ENCODE measurements at places on chromosomes 11 and 22.

DNA sequence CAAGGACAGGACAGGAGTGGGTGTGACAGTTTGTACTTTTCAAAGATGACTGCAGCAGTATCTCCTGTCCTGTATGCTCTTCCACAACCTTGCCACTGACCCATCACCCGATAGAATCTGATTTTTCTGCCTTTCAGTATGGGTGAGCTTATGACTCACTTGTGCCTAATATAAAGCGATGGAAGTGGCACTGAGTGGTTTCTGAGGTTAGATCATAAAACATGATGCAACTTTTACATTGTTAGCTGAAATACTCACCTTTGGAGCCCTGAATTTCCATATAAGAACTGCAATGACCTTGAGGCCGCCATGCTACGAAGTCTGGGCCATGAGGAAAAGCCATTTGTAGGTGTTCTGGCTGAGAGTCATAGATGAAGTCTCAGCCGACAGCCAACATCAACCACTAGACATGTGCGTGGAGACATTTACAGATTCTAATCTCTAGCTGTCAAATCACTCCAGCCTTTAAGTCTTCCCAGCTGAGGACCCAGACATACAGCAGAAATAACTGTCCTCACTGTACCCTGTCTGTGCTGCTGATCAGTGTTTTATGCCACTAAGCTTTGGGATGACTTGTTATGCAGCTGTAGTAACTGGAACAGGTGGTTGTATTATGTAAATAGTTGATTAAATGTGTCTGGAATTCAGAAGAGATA, 105.9 kb upstream of the ARHGAP20 start:
- DNase-seq: no peak

DNA sequence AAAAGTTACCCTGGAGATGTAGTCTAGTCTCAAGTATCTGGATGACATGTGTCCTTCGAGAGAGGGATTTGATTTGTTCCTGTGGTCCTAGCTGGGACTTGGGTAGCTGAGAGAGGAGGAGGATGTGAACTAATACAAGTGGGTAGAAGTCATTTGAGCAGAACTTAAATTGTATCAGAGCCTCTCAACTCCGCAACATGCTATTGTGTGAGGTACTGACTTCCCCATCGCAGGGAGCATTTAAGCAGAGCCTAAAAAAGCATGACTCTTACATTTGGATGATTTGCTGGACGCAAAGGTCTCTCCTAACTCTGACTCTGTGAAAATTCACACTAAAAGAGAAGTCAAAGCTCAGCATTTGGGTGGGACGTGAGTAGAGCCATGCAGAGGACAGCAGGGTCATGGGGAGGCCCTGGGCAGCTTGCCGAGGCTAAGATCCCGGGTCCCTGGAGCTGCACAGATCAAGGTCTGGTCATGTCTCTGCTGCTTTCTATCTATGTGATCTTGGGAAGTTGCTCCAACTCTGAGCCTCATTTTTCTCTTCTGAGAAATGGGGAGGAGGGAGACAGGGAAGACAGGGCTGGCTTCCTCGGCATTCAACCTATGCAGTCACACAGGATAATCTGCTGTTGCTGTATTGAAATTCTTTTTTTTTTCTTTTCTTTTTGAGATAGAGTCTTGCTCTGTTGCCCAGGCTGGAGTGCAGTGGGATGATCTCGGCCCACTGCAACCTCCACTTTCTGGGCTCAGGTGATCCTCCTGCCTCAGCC, 44.9 kb downstream of the CD82 start:
- DNase-seq: no peak

GRCh38 chr11:79242616-79243015, 198.2 kb downstream of the TENM4 start:
- no peak for DNase-seq

- no peak for DNase-seq
Observed at GRCh38 chr11:15875943-15876342, 480.4 kb downstream of the SOX6 start.

DNA sequence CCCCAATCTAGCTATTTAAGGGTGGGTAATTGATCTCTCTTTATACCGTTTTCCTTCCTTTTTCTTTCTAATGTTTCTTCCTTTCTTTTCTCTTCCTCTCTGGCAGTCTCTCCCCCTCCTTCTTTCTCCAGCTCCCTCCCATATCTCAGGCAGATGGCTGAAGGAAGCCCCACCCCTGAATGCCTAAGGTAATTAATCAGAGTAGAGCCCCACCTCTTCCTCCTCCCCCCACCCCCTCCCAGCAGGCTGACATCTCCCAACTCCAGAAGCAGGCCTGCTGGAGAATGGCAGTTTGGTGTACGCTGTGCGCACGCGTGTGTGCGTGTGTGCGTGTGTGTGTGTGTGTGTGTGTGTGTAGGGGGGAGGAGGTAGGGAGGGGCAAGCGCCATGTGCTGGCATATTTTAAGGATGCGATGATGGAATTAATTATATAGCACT, 122.6 kb downstream of the APOL5 start:
- DNase-seq: peak; percentile 95

GRCh38 chr11:95923439-95923727, 524 bp downstream of the MTMR2 start:
- no peak for DNase-seq

GRCh38 chr11:34565417-34566207, 52.0 kb upstream of the ELF5 start:
- no peak for DNase-seq

- no peak for DNase-seq
Observed at GRCh38 chr11:90908074-90908473, 685.2 kb upstream of the CHORDC1 start.

DNA sequence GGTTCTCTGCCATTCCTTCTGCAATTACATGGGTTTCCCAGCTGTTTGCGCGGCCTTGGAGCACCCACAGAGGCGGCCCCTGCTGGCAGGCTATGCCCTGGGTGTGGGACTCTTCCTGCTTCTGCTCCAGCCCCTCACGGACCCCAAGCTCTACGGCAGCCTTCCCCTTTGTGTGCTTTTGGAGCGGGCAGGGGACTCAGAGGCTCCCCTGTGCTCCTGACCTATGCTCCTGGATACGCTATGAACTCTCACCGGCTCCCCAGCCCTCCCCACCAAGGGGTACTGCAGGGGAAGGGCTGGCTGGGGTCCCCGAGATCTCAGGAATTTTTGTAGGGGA, 2.6 kb downstream of the RCE1 start:
- DNase-seq: no peak

DNA sequence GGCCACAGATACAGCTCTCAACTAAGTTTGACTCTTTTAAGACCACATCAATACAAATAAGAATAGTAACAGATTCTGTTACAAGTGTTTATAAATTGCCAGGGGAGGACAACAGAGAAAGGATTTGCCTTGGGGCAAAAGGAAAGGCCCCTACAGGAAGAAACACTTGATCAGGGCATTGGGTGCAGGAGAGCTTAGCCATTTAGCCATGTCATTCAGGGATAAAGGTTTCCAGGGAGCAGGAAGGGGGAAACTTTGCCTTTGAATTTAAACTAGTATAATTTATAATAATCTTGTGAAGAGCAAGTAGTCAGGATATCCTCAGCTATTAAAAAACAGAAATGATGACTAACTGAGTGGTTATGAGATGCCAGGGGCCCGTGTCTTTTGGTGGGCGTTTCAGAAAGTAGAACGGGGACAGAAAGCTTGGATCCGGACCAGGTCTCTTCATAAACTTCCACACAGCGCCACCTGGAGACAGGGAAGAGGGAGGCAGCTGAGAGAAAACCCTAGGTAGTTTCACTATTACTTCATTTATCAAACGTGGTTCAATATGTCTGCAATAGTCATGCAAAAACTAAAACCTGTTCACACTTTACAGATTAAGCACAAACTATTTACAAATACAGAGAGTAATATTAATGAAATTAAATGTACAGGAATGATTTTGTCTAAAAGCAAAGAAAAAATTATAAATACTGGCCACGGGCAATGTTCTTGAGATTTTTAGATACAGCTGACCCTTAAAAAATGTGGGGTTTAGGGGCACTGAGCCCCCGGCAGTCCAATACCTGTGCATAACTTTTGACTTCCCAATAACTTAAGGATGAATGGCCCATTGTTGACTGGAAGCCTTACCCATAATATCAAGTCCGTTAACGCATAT, 11.0 kb upstream of the SLC5A4 start:
- peak; percentile 78 for DNase-seq

DNA sequence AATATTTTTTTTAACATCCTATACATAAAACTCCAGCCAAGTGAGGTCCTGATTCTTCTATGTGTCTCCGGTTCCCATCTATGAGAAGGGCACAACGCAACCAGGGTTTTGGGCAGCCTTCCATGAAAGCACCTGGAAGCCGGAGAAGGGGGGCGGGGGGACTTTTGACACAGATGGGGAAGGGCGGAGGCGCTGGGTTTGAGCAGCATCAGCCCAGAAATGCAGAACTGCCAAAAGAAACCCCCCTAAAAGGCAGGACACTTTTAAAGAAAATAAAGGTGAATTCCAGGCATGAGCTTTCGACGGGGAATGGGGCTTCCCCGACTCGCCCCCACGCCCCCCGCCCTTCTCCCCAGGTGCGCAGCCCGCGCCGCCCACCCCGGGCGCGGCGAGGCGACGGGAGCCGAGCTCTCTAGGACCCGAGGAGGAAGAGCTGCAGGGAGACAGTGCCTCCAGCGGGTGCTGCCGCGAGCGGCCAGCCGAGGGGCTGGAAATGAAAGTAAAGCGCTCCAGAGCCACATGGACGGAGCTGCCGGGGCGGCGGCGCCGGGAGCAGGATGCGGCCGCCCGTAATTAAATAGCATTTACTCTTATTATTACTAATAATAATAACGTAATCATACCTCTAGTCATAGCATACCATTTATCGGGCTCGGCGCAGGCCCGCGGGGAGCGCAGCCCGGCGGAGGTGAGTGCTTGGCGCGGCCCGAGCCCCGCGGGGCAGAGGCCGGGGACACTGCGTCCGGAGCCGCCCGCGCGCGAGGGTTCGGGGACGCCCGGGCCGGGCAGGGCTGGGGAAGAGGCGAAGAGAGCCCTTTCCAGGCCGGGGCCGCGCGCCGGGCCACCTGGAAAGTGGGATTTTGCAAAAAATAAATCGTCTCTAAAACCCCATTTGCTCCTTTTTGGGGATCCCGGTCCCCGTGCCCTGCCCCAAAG, at the start of gene ZC3H7B:
TSS of gene ZC3H7B (plus strand) at position 441 of the 936 bp plus-strand sequence. CDS start 19,136 bp downstream, outside the sequence.
- peak; percentile 92 for DNase-seq

DNA sequence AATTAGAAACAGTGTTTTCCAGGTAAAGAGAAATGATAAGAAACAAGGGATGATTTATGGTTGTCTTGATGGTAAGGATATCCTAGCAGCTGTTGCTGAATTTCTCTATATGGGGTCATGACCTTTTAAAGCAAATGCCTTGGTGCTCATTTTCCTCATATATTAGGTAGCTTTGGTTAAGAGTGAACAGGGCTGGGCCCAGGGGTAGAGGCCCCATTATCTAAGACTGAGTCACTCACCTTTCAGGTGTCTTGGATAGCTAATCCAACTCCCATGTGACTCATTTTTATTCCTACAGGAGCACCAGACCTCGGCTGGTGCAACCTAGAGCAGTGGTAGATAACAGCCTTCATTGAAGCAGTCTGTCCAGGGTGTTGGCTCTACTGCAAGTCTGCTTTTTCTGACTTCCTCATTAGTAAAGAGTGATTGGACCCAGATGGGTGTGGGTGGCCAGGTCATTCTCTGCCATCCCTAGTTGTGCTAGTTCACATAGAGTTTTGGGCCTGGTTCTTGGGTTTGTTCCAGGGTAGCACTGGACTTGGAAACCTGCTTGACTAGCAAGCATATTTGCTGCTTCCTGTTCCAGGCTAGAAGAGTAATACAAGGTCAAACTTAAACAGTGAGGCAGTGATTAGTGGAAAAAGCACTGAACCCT, 37.4 kb downstream of the CTNND1 start:
- peak; percentile 71 for DNase-seq

DNA sequence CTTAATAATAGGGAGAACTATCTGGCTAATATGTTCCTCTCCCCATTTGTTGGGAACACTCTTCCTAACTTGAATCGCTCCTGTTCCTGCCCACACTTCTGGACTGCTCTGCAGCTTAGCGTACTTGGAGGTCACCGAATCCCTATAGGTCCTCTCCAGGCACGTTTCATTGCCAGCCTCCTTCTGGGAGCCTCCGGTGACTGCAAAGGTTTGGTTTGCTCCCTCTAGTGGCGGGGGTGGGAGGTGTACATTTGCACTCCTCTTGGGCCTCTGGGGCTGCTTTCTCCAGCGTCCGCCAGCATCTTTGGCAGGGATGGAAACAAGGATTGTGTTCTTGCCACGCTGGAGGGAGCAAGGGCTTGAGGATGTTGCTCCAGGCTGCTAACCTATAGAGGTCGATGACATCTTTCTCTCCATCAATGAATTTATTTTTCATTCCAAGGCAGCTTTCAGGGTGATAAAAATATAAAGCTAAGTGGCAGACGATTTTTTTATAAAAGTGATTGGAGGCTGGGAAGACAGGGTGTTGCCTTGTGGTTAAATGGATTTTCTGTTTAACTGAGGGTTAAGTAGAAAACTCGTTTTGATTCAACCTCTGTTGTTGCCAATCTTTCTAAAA, 48.7 kb downstream of the TSPAN18 start:
- peak; percentile 56 for DNase-seq

GRCh38 chr11:133908827-133909226, 47.9 kb downstream of the IGSF9B start:
- DNase-seq: no peak

- DNase-seq: no peak
Observed at GRCh38 chr22:19884161-19884953, 29.7 kb upstream of the GNB1L start.

DNA sequence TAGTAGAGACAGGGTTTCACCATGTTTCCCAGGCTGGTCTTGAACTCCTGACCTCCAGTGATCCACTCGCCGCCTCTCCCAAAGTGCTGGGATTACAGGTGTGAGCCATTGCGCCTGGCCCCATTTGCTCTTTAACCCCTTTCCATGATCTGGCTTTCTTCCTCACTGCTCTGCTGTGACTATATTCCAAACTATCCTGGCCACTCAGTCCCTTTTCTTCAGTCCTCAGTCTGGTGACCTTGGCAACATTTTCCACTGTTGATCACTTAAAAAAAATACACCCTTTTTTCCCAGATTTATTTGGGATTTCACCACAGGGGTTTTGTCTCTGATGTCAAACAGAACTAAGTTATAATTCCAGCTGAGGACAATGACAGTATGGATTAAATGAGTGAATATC, 24.5 kb downstream of the MMP20 start:
- no peak for DNase-seq

DNA sequence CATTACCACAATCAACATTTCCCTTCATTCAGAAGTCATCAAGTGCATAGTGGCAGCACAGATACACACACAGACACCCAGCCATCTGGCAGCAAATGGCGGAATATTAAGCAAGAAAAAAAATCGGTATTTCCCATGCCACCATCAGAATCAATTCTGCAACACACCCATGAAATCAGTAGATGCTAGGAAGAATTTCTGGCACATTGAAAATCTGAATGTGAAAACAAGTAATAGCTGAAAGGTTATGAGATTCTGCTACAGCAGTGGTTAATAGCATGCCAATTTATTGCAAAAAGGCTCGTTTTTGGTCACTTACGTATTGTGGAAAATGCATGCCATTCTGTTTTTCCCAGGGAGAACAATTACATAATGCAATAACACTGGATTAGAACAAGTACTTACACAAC, 91.1 kb downstream of the PICALM start:
- no peak for DNase-seq

- DNase-seq: no peak
Observed at GRCh38 chr11:43925932-43926505, 16.4 kb upstream of the C11orf96 start.
